ENCODE measurements at places on chromosomes 12 and 14. TPM values are rescaled to one million over a fixed set of nuclear protein-coding genes. Genes with fewer than 3 reads are reported as not detected.

DNA sequence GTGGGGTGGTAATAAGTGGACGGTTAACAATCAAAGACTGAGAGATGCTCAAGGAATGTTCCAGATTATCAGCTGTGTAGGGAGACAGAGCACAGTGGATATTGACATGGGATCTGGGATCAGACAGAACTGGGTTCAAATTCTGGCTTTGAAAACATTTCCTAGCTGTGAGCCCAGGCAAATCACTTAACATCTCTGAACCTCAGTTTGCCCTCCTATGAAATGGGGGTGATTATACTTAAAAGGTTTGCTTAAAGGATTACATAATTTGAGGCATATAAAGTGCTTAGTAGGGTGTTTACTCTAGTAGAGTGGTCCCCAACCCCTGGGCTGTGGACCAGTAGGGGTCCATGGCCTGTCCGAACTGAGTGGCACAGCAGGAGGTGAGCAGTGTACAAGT, 260.0 kb upstream of the CRY1 start:
- no peak for ATAC-seq

- no peak for ATAC-seq
These were observed 842.3 kb downstream of the SLC6A15 start for GRCh38 chr12:84070292-84070691.

DNA sequence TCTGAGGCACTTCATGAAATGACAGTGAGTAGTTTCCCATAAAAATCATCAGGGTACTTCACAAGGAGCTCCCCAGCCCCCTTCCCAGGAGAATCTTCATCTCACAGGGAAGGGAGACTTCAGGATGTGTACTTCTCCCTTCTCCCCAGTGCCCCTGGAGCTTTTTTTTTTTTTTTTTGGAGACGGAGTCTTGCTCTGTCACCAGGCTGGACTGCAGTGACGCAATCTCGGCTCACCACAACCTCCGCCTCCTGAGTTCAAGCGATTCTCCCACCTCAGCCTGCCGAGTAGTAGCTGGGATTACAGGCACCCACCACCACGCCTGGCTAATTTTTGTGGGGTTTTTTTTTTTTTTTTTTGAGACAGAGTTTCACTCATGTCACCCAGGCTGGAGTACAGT, 10.4 kb downstream of the ITPK1 start:
- ATAC-seq, result no peak

DNA sequence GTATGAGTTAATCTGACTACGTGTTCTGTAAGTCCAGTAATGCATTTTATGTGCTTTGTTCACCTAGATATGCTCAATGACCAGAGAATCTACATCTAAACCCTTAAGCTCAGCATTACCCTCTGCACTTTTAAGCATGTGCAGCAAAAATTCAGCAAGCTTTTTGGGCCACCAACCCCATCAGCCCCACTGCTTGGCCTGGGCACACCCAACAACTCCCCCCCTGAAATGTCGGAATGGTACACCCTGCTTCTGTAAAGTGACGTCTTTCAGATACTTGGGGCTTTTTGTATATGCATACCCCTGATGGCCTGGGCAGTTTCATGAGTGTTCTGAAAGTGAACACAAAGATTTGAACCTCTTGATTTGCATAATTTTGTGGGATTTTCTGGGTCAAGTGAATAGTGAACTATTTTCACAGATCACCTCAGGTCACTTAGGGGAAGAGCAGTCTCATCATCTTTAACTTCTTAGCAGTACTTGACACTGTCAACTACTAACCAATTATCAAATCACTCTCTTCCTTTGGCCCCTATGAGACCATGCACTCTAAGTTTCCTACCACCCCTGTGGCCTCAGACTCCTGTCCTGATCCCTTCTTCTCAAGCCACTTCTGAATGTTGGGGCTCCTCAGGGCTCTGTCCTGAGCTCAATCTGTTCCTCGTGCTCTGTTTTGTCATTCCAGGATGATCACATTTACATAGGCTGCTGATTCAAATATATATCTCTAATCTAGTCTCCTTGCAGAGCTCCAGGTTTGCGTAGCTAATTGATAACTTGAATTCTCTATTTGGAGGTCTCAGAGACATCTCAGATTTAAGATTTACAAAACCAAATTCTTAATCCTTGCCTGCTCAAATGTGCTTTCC, 36.3 kb upstream of the PPM1A start:
- no peak for ATAC-seq

- no peak for ATAC-seq
These were observed 6.2 kb downstream of the DENND5B start for GRCh38 chr12:31584782-31585181.

Gene KRT79
- 0.32 TPM for total RNA-seq

Gene GLT8D2
- 0.88 TPM for total RNA-seq

Measured in esophagus mucosa (tissue), 1 donor.